Memory B cell (primary cell): ENCODE measurements at places on chromosomes 7 and 10.

GRCh38 chr7:25379351-25380300 is 151.3 kb upstream of the NPVF start:
- H3K27ac ChIP-seq, result no peak overlapping the region
- H3K36me3 ChIP-seq, result no peaks in the 10 kb centered on the region
- no peak for DNase-seq

DNA sequence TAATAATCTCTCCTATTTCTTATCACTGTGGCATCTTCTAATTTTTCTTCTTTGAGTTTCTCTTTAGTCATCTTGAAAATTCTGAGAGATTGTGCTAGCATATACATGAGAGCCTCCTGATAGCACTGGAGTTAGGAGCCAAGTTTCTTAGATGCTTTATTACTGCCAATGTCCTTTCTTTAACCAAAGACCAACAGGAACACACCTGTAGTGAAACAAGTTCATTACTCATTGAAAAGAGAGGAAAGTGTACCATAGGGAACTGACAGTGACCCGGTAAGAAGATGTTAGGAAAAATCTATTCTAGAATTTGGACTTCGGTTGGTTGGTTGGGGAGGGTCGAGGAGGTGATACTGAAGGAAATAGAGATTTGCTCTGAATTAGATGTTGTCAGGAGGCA is 27.1 kb upstream of the CD36 start:
- no peaks in the 10 kb centered on the region for H3K36me3 ChIP-seq
- H3K27me3 ChIP-seq, result no peaks in the 10 kb centered on the region
- DNase-seq, result no peak

GRCh38 chr7:31020652-31021051 is 31.5 kb upstream of the ADCYAP1R1 start:
- no peak overlapping the region for H3K4me3 ChIP-seq
- no peak overlapping the region for H3K27ac ChIP-seq
- H3K27me3 ChIP-seq, result peaks cover 10% of the 10 kb centered on the region
- DNase-seq, result no peak
- no peaks in the 10 kb centered on the region for H3K4me1 ChIP-seq
- H3K36me3 ChIP-seq, result no peaks in the 10 kb centered on the region

GRCh38 chr10:26407406-26407969 is 30.7 kb upstream of the APBB1IP start:
- H3K36me3 ChIP-seq, result no peaks in the 10 kb centered on the region
- no peak overlapping the region for H3K4me3 ChIP-seq
- H3K4me1 ChIP-seq, result peaks cover 13% of the 10 kb centered on the region
- no peaks in the 10 kb centered on the region for H3K27me3 ChIP-seq
- no peak for DNase-seq

DNA sequence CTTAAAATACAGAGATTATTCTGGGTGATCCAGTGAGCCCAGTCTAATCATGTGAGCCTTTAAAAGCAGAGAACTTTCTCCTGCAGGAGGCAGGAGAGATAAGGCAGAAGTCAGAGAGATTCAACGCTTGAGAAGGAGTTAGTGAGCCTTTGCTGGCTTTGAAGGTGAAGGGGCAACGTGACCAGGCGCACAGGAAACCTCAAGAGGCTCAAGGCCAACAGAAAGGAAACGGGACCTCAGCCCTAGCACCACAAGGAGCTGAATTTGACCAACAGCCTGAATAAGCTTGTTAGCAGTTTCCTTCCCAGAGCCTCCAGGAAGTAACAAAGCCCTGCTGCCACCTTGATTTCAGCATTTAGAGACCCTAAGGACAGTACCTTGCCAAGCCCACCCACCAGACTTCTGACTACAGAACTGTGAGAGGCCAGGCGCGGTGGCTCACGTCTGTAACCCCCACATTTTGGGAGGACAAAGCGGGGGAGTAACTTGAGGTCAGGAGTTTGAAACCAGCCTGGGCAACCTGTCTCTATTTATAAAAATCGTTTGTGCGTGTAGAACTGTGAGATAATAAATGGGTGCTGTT is 87.3 kb upstream of the KAT6B start:
- no peaks in the 10 kb centered on the region for H3K27me3 ChIP-seq
- no peaks in the 10 kb centered on the region for H3K36me3 ChIP-seq
- peak overlapping the region; percentile 25 for H3K4me3 ChIP-seq
- DNase-seq, result no peak
- H3K4me1 ChIP-seq, result peaks cover 18% of the 10 kb centered on the region

GRCh38 chr7:107937531-107937930 is 46.5 kb downstream of the DLD start:
- no peaks in the 10 kb centered on the region for H3K27me3 ChIP-seq
- H3K4me1 ChIP-seq, result no peaks in the 10 kb centered on the region
- DNase-seq, result no peak
- H3K36me3 ChIP-seq, result peaks cover 7% of the 10 kb centered on the region

GRCh38 chr7:129332254-129333035 is 101.8 kb upstream of the STRIP2 start:
- no peaks in the 10 kb centered on the region for H3K4me1 ChIP-seq
- H3K27ac ChIP-seq, result no peak overlapping the region
- DNase-seq, result no peak
- no peaks in the 10 kb centered on the region for H3K27me3 ChIP-seq
- peaks cover 4% of the 10 kb centered on the region for H3K36me3 ChIP-seq
- no peak overlapping the region for H3K4me3 ChIP-seq

GRCh38 chr7:76356823-76357222 is 2.0 kb downstream of the YWHAG start:
- H3K27me3 ChIP-seq, result no peaks in the 10 kb centered on the region
- H3K36me3 ChIP-seq, result peaks cover 10% of the 10 kb centered on the region
- no peak for DNase-seq
- peak overlapping the region; percentile 87 for H3K4me3 ChIP-seq
- peaks cover 30% of the 10 kb centered on the region for H3K4me1 ChIP-seq

DNA sequence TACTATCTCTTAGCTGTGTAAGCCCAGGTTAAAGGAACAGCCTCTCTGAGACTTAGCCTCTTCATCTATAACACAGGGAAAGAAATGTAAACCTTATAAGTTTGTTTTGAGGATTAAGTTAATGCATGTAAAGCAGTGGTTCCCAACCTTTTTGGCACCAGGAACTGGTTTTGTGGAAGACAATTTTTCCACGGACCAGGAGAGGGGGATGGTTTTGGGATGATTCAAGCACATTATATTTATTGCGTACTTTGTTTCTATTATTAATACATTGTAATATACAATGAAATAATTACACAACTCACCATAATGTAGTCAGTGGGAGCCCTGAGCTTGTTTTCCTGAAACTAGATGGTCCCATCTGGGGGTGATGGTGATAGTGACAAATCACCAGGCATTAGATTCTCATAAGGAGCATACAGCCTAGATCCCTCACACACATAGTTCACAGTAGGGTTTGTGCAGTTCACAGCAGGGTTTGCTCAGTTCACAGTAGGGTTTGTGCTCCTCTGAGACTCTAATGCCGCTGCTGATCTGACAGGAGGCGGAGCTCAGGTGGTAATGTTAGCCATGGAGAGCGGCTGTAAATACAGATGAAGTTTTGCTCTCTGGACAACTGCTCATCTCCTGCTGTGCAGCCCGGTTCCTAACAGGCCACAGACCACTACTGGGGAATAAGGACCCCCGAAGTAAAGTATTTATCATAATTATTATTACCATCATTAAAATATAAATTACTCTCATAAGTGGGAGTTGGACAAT is 41.3 kb upstream of the ANK3 start:
- H3K4me3 ChIP-seq, result no peak overlapping the region
- no peak overlapping the region for H3K27ac ChIP-seq
- no peaks in the 10 kb centered on the region for H3K27me3 ChIP-seq
- no peak for DNase-seq
- H3K4me1 ChIP-seq, result peaks cover 4% of the 10 kb centered on the region
- peaks cover 3% of the 10 kb centered on the region for H3K36me3 ChIP-seq

- no peaks in the 10 kb centered on the region for H3K36me3 ChIP-seq
- peaks cover 33% of the 10 kb centered on the region for H3K4me1 ChIP-seq
- no peak for DNase-seq
- H3K27me3 ChIP-seq, result no peaks in the 10 kb centered on the region
Observed at GRCh38 chr10:50619882-50620281, 3.9 kb downstream of the SGMS1 start.

DNA sequence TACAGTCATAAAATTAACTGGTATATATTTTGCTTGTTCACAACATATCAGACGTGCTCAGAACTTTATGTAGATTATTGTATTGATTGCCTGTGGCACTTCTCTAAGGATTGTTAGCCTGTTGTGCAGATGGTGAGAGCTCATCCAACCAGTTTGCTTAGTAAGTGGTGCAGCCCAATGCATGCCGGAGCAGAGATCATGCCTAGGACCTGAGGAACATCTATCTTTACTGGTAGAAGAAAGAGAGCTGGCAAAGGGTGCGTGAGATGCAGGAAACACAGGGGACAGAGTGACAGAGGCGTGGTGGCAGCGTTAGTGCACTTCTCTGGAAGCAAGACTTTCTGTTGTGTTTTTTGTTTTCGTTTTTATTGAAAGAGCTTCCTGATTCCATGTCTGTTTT is 35.9 kb downstream of the CCM2 start:
- H3K4me1 ChIP-seq, result peaks cover 43% of the 10 kb centered on the region
- peak overlapping the region; percentile 69 for H3K27ac ChIP-seq
- H3K36me3 ChIP-seq, result peaks cover 28% of the 10 kb centered on the region
- H3K4me3 ChIP-seq, result peak overlapping the region; percentile 67
- no peak for DNase-seq

- H3K27ac ChIP-seq, result no peak overlapping the region
- DNase-seq, result no peak
- H3K36me3 ChIP-seq, result peaks cover 7% of the 10 kb centered on the region
Observed at GRCh38 chr7:7579638-7580037, 13.0 kb downstream of the MIOS start.

DNA sequence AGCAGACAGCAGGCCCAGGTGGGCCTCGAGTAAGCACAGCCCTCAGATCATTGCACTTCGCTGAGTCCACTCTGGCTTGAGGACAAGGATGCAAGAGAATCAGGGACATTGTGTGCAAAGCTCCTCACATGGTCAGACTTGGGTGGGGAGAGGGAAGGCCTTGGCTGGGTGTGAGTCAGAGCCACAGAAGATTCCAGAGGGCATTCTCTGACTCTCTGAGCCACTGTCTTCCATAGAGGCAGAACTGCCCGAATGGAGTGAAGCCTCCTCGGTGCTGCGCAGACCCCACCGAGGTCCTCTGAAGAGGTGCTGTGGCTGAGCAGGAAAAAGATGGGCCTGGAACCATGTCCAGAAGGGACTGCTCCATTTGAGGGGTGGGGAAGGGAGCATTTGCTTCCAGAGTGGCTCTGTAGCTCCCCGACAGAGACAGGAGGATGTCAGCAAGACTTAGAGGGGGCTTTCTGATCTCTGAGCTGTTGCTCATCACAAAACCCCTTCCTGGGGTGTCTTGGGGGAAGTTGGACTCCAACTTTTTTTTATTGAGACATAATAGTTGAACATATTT is 120.8 kb downstream of the PTPN20 start:
- DNase-seq, result no peak
- H3K27ac ChIP-seq, result no peak overlapping the region
- no peak overlapping the region for H3K4me3 ChIP-seq
- H3K27me3 ChIP-seq, result peaks cover 4% of the 10 kb centered on the region
- no peaks in the 10 kb centered on the region for H3K36me3 ChIP-seq
- H3K4me1 ChIP-seq, result peaks cover 2% of the 10 kb centered on the region

GRCh38 chr10:74825371-74826141 is 844 bp upstream of the KAT6B start:
- peak; percentile 70 for DNase-seq
- peaks cover 22% of the 10 kb centered on the region for H3K4me1 ChIP-seq
- H3K27ac ChIP-seq, result peak overlapping the region; percentile 92
- no peaks in the 10 kb centered on the region for H3K36me3 ChIP-seq
- peak overlapping the region; percentile 98 for H3K4me3 ChIP-seq
- no peaks in the 10 kb centered on the region for H3K27me3 ChIP-seq

DNA sequence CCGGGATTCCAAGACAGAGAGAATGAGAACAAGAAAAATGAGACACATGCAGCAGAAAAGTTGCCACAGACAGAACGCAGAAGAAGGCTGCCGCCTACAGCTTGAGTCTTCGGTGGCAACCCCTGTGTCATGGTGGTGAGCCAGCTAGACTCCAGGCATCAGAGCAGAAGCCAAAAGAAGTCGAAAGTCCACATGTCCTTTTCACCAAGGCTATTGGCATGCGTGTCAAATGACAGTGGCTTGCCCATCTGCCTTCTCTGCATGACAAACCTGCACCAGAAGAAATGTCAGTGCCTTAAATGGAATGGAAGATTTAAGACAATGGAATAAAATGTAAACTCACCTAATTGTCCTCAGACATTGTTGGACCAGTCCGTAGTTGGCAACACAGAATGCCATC is 93.9 kb upstream of the NPSR1 start:
- no peak overlapping the region for H3K27ac ChIP-seq
- no peaks in the 10 kb centered on the region for H3K27me3 ChIP-seq
- DNase-seq, result no peak

GRCh38 chr7:55458351-55458750 is 93.2 kb downstream of the LANCL2 start:
- H3K27me3 ChIP-seq, result no peaks in the 10 kb centered on the region
- H3K4me3 ChIP-seq, result no peak overlapping the region
- peaks cover 25% of the 10 kb centered on the region for H3K4me1 ChIP-seq
- H3K27ac ChIP-seq, result no peak overlapping the region
- no peak for DNase-seq

GRCh38 chr10:33212061-33212748 is 122.3 kb downstream of the NRP1 start:
- peaks cover 6% of the 10 kb centered on the region for H3K27me3 ChIP-seq
- no peaks in the 10 kb centered on the region for H3K36me3 ChIP-seq
- no peak overlapping the region for H3K4me3 ChIP-seq
- no peak for DNase-seq
- H3K4me1 ChIP-seq, result peaks cover 3% of the 10 kb centered on the region
- no peak overlapping the region for H3K27ac ChIP-seq

- H3K36me3 ChIP-seq, result peaks cover 6% of the 10 kb centered on the region
- no peaks in the 10 kb centered on the region for H3K27me3 ChIP-seq
- peaks cover 19% of the 10 kb centered on the region for H3K4me1 ChIP-seq
- no peak for DNase-seq
- H3K27ac ChIP-seq, result peak overlapping the region; percentile 35
Observed at GRCh38 chr7:101936611-101937231, 119.3 kb downstream of the CUX1 start.

DNA sequence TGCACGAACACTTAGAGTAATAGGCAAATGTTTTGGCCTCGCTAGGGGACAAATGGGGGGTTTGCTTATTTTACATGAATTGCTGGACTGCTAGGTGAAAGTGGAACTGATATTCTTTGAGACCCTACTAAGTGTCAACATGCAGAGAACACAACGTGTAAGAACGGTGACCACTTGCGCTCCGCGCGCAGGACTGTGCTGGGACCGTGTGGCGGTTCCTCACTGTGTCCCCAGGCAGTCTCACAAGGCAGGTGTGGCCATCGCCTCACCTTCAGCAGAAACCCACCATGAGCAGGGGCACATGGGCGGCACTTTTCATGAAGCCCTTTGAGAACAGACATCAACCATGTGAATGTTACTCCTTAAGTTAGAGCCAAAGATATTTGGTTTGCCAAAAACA is 27.2 kb downstream of the PTPRN2 start:
- no peak overlapping the region for H3K4me3 ChIP-seq
- H3K27ac ChIP-seq, result no peak overlapping the region
- DNase-seq, result no peak
- peaks cover 10% of the 10 kb centered on the region for H3K27me3 ChIP-seq

- DNase-seq, result no peak
- peaks cover 20% of the 10 kb centered on the region for H3K36me3 ChIP-seq
- no peak overlapping the region for H3K4me3 ChIP-seq
- no peaks in the 10 kb centered on the region for H3K27me3 ChIP-seq
- no peak overlapping the region for H3K27ac ChIP-seq
- no peaks in the 10 kb centered on the region for H3K4me1 ChIP-seq
Observed at GRCh38 chr10:102593804-102594079, 50.5 kb upstream of the TRIM8 start.

- H3K4me3 ChIP-seq, result no peak overlapping the region
- H3K36me3 ChIP-seq, result no peaks in the 10 kb centered on the region
- no peak overlapping the region for H3K27ac ChIP-seq
- H3K27me3 ChIP-seq, result no peaks in the 10 kb centered on the region
Observed at GRCh38 chr10:129131457-129132132, 335.4 kb upstream of the MGMT start.
